ENCODE measurements at places on chromosomes 7 and 10.

DNA sequence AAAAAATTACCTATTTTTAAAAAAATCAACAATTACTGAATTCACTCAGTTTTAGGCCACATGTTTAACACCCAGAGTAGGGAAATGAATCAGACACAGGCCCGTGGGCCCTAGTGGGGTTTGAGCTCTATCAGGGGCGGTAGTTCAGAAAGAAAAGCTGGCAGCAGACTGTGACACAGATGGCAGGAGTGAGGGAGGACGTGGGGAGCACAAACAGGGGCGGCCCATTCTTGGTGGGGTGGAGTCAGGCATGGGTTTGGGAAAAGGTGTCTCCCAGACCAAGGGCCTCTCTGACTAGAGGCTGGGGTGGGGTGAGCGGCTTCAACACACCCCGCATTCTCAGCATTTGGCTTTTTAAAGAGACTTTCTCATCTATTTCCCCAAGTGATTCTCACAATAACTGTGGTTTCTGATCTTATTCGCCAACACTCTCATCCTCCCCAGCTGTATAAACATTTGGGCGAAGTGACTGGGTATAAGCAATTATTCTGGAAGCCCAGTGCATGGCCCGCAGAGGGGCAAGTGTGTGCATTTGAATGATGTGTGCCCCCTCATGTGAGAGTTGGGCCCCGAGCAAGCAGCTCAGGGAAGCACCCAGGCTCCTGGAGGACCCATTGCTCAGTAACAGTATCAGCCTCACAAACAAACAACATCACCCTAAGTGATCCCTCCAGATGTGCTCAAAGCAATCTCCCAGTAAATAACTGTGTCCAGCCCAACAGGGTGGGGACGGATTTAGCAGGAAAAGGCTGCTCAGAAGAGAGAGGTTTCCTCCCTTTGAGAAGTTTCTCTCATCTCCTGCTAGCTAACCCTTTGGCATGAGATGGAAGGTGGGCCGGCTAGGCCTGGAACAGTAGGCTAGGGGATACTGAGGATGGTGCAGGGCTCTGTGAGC lies 437.6 kb upstream of the ZMIZ1 start:
- no peak for DNase-seq

- DNase-seq: no peak
These were observed 16.2 kb downstream of the PIP start for GRCh38 chr7:143148050-143148449.

DNA sequence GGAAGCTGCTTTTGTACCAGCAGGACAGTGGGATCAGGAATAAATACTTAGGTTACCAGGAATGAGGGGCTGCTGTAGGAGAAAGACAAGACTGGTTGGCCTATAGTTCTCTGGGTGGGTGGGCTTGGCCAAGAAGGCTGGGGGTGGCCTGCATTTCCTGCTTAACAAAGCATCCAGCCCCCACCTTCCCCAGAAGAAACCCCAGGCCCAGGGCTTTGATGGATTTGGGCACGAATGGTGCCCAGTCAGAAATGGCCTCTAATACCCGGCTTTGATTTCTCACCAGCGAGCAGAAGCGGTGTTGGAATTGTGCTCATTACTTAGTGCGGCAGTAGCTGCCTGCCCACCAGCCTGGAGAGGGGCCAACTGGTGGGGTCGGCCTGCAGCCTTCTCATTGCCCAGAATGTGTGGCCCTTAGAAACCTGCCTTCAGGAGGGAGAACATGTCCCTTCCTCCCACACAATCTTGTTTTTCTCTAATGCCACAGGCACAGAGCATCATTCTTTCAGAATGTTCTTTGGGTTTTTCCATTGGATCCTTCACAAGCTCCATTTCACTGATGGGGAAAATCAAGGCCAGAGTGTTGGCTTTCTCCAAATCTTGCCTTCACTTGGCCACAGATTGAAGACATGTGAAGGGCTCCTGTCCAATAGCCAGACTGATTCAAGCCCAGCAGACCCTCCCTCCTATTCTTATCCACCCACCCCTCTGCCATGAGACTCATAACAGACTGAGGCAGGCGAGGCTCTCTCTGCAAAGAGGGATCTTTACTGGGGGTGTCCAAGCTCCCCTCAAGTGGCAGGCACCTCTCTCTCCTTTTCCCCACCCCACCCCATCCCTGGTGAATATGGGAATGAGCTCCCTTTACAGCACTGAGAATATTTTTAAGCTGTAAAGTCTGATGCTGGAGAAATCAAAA lies 2.5 kb downstream of the UNC5B start:
- no peak for DNase-seq

DNA sequence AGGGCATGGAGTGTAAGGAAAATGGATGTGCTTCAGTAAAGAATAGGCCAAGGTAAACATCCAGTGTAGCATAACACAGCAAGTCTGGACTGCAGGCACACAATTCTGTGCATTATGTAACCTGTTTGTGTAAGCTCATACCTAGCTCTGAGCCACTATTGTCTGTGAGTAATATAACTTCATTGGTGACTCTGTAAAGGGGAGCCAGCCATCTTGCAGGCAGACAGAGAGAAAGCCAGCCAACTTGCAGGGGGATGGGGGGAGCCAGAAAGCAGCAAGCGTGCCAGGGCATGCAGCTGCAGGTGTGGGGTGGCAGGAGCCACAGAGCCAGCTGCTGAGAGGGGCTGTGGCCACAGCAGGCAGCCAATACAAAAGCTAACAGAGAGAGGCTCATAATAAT lies 449.2 kb downstream of the IPMK start:
- DNase-seq: no peak

GRCh38 chr10:30709700-30710358 lies 80.3 kb upstream of the LYZL2 start:
- DNase-seq: no peak

GRCh38 chr7:36192877-36193276 lies 39.8 kb downstream of the EEPD1 start:
- no peak for DNase-seq

- no peak for DNase-seq
These were observed 572.4 kb downstream of the GLRX3 start for GRCh38 chr10:130708465-130709070.

DNA sequence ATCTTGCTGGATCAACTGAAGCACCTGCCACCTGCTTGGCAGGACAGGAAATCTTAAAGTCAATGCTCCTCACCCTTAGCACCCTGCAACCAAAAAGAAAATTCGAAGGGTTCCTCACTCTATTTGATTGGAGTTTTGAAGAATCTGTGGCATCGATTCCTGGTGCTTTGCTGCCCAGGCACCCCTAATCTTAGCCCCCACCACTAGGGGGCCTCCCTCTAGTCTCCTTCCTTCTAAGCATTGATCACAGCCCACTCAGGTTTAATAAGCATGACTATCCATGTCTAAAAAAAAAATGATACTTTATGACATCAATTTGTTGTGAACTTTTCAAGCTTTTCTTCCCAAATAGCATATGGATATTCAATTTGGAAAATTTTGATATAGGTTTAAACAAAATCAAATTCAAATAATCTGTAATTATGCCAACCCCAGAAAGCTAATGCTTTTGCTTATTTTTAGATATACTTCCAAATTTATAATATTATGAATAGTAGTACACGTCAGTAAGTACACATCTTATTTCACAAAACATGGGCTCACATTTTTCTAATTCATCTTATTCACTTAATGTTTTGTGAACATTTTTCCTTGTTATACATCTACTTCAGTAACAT lies 45.3 kb downstream of the NRG3 start:
- DNase-seq: no peak

DNA sequence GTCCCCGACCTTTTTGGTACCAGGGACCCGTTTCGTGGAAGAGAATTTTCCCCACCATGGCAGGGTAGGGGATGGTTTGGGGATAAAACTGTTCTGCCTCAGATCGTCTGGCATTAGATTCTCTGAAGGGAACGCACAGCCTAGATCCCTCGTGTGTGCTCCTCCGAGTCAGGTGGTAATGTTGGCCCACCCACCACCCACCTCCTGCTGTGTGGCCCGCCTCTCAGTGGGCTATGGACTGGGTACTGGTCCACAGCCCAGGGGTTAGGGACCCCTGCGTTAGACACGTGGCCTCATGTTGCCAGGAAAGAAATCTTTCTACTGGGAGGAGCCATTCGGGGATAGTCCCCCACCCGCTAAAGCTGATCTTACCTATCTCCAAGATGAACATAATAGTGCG lies 27.0 kb downstream of the PFKFB3 start:
- DNase-seq: no peak

- DNase-seq: no peak
These were observed 49.2 kb upstream of the NANOS1 start for GRCh38 chr10:118980135-118980865.

- DNase-seq: no peak
These were observed 16.1 kb downstream of the ADD3 start for GRCh38 chr10:110023785-110024465.

DNA sequence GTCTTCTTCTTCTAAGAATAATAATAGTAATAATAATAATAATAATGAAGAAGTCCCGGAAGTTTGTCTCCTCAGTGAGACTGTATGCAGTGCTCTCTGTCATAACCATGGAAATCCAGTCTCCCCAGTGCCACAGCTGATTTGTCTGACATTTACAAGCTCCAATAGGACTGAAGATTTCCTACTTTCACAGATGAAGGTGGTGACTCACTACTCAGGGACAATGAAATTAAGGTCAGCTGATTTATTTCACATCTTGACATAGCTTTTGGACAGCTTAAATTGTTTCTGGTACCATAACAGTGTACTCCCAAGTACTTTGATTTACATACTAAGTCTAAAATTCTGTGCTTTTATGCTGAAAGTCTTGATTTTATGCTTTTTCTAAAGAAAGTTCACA lies 6.9 kb downstream of the CELF2 start:
- DNase-seq: no peak

All from brain pericyte (primary cell).